Mesothelial cell of epicardium (in vitro differentiated cells): ENCODE measurements at places on chromosomes 13 and 19.
A peak's percentile ranks its signal among the peaks of the same experiment; 100 is the strongest.

DNA sequence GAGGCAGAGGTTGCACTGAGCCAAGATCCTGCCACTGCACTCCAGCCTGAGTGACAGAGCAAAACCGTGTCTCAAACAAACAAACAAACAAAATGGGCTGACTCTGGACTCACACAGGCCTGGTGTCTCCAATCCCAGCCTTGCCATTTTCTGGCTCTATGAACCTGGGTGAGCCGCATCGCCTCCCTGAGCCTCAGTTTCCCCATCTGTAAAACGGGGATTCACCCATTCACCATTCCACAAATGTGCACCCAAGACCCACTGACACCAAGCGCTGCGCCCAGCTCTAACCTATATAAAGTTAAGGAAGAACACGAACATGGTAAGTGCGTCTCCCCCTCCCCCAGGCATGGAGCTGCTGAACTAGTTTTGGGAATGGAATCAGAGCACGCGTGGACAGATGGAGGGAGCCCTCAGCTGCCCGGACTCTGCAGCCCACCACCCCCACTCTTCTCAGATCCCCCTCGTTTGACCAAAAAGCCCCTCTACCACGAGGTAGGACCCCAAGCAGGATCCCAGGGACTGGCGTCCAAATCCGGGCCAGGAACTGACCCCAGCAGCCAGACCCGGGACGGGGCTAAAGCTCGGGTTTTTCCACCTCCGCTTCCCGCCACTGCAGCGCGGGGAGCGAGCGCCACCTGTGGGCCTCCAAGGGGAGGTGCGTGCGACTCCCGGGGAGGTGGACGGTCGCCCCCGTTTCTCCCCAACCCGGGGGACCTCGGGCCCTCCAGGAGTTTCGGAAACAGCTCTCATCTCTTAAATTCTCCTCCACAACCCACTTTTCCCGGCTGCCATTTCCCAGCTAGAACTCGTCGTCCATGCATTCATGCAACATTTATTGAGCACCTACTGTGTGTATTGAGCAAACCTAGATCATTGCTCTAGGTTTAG is 33.0 kb upstream of the ADGRE5 start:
- DNase-seq = peak; percentile 54

GRCh38 chr13:19633479-19634255 is at the start of gene MPHOSPH8:
Gene MPHOSPH8, plus strand, starts transcription at chr13:19633659. Its CDS starts 90 bp downstream, at chr13:19633749.
- DNase-seq = peak; percentile 87

- DNase-seq = peak; percentile 100
Observed at GRCh38 chr19:49148784-49149651, 6.2 kb downstream of the HRC start.

GRCh38 chr19:39765091-39766076 is 13.3 kb upstream of the LEUTX start:
- DNase-seq = peak; percentile 46

GRCh38 chr13:76289558-76289957 is 596.6 kb downstream of the KCTD12 start:
- no peak for DNase-seq

- DNase-seq = no peak
Observed at GRCh38 chr13:25652764-25653163, 281.0 kb downstream of the ATP8A2 start.

- DNase-seq = no peak
Observed at GRCh38 chr13:58329746-58330145, 698.2 kb downstream of the PCDH17 start.

GRCh38 chr19:47283405-47284059 is 8.8 kb downstream of the INAFM1 start:
- no peak for DNase-seq

DNA sequence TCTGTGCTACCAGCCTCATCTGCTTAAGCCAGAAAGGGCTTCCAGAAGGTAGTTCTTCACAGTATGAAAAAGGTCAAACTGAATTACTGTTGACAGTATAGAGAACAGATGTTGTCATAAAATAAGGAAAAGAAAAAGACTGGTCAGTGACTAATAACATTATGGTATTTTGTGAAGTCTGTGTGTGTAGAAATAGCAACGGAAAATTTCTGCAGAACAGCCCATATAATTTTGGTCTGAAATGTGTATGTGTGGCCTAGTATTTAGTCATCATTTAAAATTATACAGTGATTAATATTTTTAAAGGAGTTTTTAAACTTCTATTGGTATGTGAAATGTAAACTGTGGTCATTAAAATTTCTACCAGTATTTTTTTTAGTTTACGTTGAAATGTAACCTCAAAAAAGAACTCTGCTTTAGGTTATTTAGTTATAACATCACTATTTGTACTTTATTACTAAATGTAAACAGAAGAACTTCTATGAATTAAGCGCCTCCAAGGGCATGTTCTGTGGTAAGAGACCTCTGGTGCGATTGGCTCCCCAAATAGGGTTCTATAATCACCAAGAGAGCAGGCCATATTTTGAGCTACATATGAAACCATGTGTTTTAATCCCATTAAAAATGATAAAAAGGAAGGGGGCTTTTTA is 3.3 kb upstream of the GPR183 start:
- no peak for DNase-seq

DNA sequence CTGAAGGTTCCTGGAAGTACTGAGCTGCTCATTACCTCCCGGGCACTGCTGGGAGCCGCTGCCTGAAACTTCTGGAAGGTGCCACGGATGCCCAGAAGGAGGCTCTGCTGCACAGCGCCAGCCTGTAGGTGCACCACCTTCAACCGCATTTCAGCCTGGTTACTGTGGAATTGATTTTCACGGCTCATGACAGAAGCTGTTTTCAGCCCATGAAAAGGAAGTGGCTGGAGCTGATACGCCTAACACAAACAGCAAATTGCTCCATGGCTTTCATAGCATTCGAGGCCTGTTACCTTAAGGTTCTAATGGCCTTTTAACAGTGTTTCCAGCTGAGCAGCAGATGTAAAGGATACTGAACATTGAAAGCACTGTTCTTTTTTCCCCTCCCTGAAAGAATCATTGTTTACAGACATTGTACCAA is 22.0 kb downstream of the GPC6 start:
- DNase-seq = no peak

DNA sequence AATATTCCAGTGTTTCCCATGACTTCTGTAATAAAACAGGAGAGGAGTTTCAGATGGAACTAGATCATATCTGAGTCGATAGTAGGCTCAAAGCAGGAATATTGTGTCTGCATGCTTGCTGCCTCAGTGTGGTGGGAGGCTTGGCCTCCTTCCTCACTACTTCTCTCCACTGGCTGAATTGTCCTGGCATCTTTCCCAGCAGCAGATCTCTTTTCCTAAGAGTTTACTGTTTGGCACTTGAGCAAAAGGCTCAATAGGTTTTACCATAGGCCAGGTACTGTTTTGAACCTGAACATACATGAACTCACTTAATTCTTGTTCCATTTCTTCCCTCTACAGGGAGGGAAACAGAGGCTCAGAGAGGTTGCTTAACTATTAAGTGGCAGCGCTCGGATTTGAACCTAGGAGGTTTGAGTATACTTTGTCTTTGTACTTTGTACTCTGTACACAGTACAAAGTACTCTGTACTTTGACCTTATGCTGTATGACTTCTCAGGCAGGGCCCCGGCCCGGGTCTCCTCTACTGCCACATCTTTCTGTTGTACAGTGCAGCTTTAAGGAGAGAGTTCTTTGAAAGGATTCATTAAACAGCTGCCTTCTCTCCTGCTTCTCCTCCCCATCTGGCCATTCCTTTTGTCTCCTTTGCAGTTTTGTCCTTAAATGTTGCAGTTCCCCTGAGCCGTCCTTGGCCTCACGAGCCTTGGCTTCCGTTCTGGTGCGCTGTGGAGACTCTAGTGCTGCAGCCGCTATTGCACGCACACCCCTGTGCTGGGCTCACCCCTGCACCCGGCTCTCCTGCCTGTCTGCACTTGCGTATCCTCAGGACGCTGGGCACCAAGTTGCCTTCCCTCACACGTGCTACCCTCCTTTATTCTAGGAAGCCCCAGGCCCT is 8.1 kb downstream of the B3GLCT start:
- DNase-seq = no peak

GRCh38 chr13:112249644-112250610 is 126.2 kb upstream of the SPACA7 start:
- no peak for DNase-seq

- peak; percentile 44 for DNase-seq
Observed at GRCh38 chr13:113533161-113533840, 42.8 kb upstream of the DCUN1D2 start.

DNA sequence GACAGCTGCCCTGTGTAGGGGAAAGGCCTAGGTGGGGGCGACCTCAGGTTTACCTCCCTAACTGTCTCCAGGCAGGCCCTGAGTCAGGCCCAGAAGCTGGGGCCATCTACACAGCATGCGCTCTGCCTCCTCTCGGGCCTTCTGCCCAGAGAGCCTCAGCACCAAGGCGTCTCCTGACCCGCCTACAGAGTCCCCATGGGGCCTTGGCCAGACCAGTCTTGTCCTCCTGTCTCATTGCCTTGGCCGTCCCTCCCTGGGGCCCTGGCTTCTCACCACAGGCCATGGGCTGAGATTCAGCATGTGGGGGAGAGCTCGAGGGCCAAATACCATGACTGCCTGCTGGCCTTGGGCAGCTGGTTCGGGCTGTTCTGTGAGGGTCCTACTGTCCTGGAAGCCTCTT is 59.0 kb downstream of the SMARCA4 start:
- DNase-seq = no peak

DNA sequence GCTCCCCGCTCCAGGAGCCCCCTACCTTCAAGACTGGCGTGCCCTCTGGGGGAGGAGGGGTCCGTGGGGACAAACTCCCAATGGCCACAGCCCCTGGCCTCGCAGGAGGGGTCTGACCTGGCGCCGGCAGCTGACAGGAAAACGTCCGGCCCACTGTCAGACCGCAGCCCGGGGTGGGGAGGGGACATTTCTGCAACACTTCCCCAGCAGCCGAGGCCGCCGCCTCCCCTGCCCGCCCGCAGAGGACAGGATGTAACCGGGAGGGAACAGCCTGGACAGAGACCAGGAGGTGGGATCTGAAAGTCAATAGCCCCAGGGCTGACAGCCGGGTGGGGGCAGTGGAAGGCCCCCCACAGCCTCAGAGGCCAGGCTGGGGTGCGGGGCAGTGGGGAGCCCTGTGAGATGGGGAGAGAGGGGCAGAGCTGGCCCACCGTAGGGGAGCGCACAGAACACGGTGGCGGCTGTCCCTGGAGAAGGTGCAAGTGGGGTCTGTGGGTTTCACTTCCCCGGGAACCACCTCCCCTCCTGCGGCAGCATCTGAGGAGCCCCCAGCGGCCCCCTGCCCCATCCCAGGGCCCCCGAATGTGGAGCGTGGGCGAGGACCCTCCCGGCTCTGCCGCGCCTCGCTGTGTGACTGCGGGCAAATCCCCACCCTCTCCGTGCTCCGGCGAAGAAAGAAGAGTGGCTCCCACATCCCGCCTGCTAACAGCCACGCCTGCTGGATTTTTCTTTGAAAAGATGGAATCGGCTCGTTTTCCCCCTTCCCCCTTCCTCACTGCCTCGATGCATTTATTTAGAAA is at the start of gene PEAK3:
PEAK3 (minus strand) TSS at position 114 of the 800 bp plus-strand sequence. CDS start 1,244 bp downstream, outside the sequence.
- DNase-seq = no peak
